Thoracic aorta (tissue), 2 donors: ENCODE measurements at places on chromosomes 2 and 18. TPM values are rescaled to one million over a fixed set of nuclear protein-coding genes. Genes with fewer than 3 reads are reported as not detected.

The DCDC2C gene
- 6.6 TPM for total RNA-seq

The C2orf78 gene
- not detected for total RNA-seq

The TOGARAM2 gene
- 2.4 TPM for total RNA-seq

The FAM124B gene
- 1.1 TPM for total RNA-seq

The GREB1L gene
- 12.7 TPM for total RNA-seq

The CENPA gene
- total RNA-seq = not detected

The ZNF513 gene
- 10.9 TPM for total RNA-seq

GRCh38 chr2:128782411-128783192, 463.9 kb upstream of the HS6ST1 start:
- no peaks in the 10 kb centered on the region for H3K4me1 ChIP-seq
- no peak overlapping the region for H3K4me3 ChIP-seq
- no peak for DNase-seq
- no peaks in the 10 kb centered on the region for H3K36me3 ChIP-seq
- no peak overlapping the region for H3K27ac ChIP-seq

DNA sequence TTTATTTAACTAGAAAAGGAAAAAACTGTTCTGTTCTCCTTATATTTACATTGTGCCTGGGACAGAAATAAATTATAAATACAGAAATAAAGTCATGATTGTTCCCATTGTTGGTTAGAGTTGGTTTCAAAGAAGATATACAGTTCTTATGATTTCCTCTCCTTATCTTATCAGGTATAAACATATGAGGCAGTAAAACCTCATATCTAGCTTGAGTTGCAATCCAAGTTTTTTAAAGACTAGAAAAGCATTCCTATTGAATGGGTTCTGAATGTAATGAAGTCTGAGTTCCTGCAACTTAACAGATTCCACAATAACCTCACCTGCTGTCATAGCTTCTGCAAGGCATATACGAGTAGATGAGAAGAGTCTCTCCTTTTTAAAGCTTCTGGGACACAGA, 114.7 kb upstream of the CAVIN2 start:
- H3K4me3 ChIP-seq = no peak overlapping the region
- no peak for DNase-seq
- H3K36me3 ChIP-seq = no peaks in the 10 kb centered on the region

- DNase-seq = no peak
- H3K27ac ChIP-seq = no peak overlapping the region
- no peak overlapping the region for H3K4me3 ChIP-seq
- no peaks in the 10 kb centered on the region for H3K36me3 ChIP-seq
- no peaks in the 10 kb centered on the region for H3K4me1 ChIP-seq
- H3K27me3 ChIP-seq = no peaks in the 10 kb centered on the region
Measured at GRCh38 chr2:104804148-104804890, 49.6 kb upstream of the POU3F3 start.

DNA sequence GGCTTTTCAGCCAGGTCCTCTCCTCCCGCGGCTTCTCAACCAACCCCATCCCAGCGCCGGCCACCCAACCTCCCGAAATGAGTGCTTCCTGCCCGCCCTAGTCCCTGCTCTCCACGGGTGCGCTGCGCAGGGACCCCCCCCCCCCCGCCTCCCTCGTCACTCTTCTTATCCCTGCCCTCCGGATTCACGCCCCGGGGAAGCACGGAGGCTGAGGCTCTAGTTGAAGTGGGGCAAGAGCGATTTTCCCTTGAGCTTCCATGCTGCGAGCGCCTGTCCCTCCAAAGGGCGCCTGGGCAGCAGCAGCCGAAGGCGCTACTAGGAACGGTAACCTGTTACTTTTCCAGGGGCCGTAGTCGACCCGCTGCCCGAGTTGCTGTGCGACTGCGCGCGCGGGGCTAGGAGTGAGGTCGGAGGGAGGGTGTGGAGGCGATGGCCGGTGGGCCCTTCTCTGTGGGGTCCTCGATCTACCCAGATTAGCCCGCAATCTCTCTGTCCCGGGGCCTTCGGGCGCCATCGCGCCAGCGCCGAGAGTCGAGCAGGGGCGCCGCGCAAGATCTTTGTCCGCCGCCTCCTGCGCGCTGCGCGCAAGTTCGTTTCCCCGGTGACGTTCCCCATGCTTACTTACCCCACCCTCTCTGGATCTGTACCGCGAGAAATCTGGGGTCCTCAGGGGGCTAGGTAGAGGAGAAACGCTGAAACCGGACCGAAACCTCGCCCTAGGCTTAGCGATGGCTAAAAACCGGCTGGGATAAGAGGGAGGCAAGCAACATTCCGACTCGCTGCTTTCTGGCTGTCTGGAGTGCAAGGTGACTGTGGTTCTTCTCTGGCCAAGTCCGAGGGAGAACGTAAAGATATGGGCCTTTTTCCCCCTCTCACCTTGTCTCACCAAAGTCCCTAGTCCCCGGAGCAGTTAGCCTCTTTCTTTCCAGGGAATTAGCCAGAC, 677 bp downstream of the GAD1 start:
- peaks cover 23% of the 10 kb centered on the region for H3K4me1 ChIP-seq
- DNase-seq = no peak
- H3K36me3 ChIP-seq = no peaks in the 10 kb centered on the region
- peak overlapping the region; percentile 73 for H3K4me3 ChIP-seq
- peak overlapping the region; percentile 62 for H3K27ac ChIP-seq
- peaks cover 9% of the 10 kb centered on the region for H3K27me3 ChIP-seq

GRCh38 chr2:24948506-24948905, 23.2 kb downstream of the DNAJC27 start:
- H3K27ac ChIP-seq = no peak overlapping the region
- no peak for DNase-seq
- H3K36me3 ChIP-seq = peaks cover 8% of the 10 kb centered on the region
- H3K27me3 ChIP-seq = no peaks in the 10 kb centered on the region
- no peak overlapping the region for H3K4me3 ChIP-seq

- no peak overlapping the region for H3K4me3 ChIP-seq
- H3K36me3 ChIP-seq = no peaks in the 10 kb centered on the region
- no peak overlapping the region for H3K27ac ChIP-seq
Measured at GRCh38 chr2:213246497-213247281, 37.6 kb upstream of the SPAG16 start.

DNA sequence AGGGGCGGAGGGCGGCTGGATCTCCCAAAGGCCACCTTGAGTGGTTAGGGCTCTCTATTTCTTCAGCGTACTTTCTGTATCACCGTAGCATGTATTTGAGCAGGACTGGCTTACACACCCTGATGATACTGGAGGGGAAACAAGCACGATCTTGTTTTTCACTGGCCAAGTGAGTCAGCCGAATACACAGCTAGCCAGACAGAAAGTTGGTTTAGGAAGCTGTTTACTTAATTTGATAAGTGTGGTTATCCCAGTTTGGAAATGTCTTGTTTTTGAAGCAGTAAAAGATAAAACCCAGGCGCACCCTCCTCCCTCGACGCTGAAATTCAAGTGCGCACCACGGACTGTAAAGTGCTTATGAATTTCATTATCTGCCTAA, 582 bp downstream of the RIOK3 start:
- no peak for DNase-seq
- H3K36me3 ChIP-seq = no peaks in the 10 kb centered on the region
- peak overlapping the region; percentile 96 for H3K4me3 ChIP-seq

DNA sequence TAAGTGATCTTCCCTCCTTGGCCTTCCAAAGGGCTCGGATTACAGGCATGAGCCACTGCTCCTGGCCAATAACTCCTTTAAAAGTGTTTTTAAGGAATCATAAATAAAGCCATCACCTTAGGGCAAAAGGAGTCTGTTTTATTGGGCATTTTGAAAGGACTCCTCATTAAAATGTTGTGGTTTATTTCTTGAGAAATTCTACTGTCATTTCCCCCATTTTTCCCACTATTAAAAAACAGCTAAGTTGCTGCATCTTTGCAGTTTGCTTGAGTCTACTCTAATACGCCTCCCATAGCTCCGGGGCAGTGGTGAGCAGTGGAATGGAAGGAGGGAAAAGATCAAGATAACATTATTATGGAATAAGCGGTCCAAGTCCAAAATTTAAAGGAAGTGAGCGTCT, 293.2 kb downstream of the PIEZO2 start:
- H3K4me1 ChIP-seq = no peaks in the 10 kb centered on the region
- DNase-seq = no peak
- H3K4me3 ChIP-seq = no peak overlapping the region
- no peak overlapping the region for H3K27ac ChIP-seq
- H3K36me3 ChIP-seq = no peaks in the 10 kb centered on the region

DNA sequence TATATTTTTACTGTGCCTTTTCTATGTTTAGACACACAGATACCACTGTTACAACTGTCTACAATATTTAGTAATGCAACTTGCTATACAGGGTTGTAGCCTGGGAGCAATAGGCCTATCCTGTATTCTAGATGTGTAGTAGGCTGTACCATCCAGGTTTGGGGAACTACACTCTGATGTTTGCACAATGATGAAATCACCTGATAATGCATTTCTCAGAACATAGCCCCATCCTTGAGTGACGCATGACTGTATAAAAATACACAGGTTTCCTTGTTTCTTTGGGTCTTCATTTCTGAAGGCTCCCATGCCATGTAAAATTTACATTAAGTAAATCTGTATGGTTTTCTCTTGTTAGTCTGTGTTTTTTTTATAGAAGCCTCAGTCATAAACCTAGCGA, 270.9 kb upstream of the SKOR2 start:
- H3K4me3 ChIP-seq = no peak overlapping the region
- no peaks in the 10 kb centered on the region for H3K27me3 ChIP-seq
- no peak overlapping the region for H3K27ac ChIP-seq
- DNase-seq = no peak
- H3K36me3 ChIP-seq = no peaks in the 10 kb centered on the region

- H3K27me3 ChIP-seq = no peaks in the 10 kb centered on the region
- peak overlapping the region; percentile 71 for H3K4me3 ChIP-seq
- H3K36me3 ChIP-seq = no peaks in the 10 kb centered on the region
- H3K4me1 ChIP-seq = peaks cover 46% of the 10 kb centered on the region
- DNase-seq = no peak
- peak overlapping the region; percentile 94 for H3K27ac ChIP-seq
Measured at GRCh38 chr18:3596637-3597384, 146.8 kb downstream of the TGIF1 start.

- no peaks in the 10 kb centered on the region for H3K4me1 ChIP-seq
- no peak overlapping the region for H3K27ac ChIP-seq
- H3K4me3 ChIP-seq = no peak overlapping the region
- DNase-seq = no peak
- no peaks in the 10 kb centered on the region for H3K36me3 ChIP-seq
- H3K27me3 ChIP-seq = no peaks in the 10 kb centered on the region
Measured at GRCh38 chr2:206482123-206482522, 38.8 kb downstream of the ADAM23 start.

DNA sequence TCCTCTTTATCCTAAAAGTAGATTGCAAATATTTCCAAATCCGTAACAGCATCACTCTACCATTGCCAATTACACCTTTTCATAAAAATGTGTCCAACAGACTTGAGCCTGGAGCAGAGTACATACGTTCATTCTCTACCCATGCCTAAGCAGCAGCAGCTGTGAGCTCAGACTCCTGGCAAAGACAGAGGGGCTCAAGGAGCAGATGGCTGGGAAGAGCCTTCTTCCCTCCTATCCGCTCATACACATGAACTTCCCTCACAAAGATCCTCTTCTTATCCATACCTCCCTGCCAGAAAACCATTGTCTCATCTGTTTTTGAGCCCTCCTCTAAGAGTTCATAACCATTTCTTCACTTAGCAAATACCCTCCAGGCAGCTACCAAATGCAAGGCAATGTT, 164.3 kb upstream of the ARL4C start:
- no peaks in the 10 kb centered on the region for H3K36me3 ChIP-seq
- no peak overlapping the region for H3K4me3 ChIP-seq
- no peaks in the 10 kb centered on the region for H3K27me3 ChIP-seq
- H3K27ac ChIP-seq = no peak overlapping the region

GRCh38 chr2:73952499-73953446, 26.1 kb downstream of the DGUOK start:
- no peaks in the 10 kb centered on the region for H3K4me1 ChIP-seq
- peaks cover 60% of the 10 kb centered on the region for H3K36me3 ChIP-seq
- no peak overlapping the region for H3K27ac ChIP-seq
- no peak for DNase-seq

GRCh38 chr2:223633656-223634055, 31.5 kb upstream of the SCG2 start:
- no peak overlapping the region for H3K27ac ChIP-seq
- no peaks in the 10 kb centered on the region for H3K4me1 ChIP-seq
- H3K4me3 ChIP-seq = no peak overlapping the region
- H3K36me3 ChIP-seq = no peaks in the 10 kb centered on the region
